ENCODE measurements at places on chromosomes 2 and 18.

DNA sequence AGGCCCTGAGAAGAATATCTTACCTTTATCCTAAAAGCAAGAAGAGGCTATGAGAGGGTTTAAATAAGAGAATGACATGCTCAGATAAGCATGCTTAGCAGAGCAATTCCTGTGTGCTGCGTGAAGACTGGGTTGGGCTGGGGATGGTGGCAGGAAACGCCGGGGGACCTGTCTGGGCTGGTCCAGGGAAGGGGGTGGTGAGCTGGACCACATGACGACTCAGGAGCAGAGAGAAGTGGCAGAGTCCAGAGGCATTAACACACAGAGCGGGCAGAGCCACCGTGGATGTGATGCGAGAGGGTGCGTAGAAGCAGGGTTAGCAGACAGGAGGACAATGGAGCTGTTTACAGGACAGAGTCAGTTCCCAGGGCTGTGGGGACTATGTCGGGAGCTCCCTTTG is 84.5 kb downstream of the ZBTB7C start:
- DNase-seq = peak; percentile 44

DNA sequence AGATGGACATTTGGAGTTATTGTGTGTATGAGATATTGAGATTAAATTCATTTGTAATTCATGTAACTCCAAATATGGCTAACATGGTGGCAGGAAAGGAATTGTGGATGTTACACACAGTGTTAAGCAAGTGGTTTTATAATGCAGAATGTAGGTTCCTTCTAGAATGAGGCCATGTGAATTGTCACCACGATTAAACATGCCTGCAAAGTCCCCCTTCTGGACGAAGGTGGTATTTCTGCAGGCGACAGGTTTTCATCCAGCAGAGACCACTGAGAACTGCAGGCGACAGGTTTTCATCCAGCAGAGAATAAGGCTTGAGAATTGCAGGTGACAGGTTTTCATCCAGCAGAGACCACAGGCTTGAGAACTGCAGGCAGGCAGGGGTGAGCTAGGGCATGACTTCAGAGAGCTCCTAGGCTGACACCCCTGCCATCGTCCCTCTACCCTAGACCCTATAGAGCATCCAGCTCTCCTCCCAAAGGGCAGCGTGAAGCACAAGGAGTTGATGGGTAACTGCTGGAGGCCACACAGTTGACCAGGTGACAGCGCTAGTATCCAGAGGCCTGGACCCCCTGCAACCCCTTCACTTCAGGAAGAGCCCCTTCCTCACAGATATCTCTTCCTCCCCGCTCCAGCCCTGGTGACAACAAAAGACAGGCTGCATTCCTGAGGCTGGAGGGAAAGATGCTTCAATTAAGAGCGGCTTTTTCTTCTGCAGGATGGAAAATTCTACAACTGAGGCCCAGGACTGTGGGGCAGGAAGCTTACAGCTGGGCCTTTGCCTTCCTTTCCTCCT is 175.8 kb downstream of the LOXHD1 start:
- no peak for DNase-seq

- no peak for DNase-seq
Observed at GRCh38 chr2:71317060-71317459, 14.5 kb upstream of the ZNF638 start.

DNA sequence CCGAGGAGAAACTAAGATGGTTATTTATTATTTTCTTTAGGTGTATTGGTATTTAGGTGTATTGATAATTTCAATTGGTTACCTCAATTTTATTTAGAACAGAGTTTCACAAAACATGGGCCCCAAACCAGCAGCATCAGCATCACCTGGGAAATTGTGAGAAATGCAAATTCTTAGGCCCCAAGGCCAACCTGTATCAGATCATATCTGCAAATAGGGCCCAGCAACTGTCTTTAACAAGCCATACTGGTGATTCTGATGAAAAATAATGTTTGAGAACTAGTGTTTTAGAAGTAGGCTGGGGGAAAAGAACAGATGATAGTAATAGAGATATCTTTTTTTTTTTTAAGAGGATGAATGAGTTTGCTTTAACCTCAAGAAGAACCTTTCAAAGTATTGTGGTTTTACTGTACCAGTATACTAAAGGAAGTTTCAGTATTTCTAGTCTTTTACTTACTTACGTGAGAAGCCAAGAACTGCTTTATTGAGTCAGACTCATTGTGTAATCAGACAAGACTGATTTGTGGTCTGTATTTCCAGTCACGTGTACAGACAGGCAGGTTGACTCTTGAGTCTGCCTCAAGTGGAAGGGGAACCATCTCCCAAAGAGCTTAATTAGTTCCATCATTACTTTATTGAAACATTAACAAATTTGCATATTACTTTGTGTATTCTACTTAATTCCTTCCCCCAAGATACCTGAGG is 60.4 kb upstream of the GAREM1 start:
- DNase-seq = no peak

DNA sequence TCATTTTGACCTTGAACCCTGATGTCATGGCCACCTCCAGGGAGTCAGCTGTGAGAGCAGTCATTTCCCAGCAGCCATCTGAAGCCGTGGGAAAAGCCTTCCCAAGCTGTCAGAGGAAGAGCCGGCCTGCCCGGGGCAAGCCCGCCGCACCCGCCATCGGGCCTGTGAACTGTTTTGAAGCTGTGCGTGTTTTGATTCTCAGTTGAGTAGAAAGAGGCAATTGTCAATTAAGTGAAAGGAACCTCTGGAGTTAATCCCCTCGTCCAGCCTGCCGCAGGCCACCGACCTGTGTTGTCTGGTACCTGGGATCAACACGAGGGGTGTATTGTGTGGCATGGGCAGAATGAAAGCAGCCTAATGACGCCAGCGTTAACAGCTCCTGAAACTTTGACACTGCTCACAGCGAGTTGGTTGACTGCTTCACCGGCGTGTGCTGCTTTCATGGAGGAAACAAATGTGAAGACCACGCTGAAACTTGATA is 318.4 kb downstream of the AGAP1 start:
- DNase-seq = no peak

GRCh38 chr2:231300020-231300721 is 95.3 kb upstream of the B3GNT7 start:
- no peak for DNase-seq

- no peak for DNase-seq
Observed at GRCh38 chr2:64995041-64995440, 5.8 kb downstream of the SLC1A4 start.
